ENCODE measurements at places on chromosomes 12 and 14.

DNA sequence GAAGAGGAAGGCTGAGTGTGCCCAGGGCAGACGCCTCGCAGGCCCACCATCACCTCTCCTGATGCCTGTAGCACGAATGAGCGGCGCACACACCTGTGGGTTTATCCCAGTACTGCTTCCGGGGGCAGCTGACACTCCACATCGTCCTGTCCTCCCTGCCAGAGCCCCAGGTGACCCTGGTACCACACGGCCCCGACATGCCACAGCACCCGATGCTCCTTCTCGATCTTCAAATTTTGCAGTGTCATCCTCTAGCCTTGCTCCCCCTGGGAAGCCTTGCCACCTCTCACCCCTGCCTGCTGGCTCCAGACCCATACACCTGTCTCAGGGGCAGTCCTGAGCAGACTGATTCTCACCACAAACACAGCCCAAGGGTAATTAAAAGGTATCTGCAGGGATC is 40.6 kb downstream of the ANO2 start:
- no peak for DNase-seq

DNA sequence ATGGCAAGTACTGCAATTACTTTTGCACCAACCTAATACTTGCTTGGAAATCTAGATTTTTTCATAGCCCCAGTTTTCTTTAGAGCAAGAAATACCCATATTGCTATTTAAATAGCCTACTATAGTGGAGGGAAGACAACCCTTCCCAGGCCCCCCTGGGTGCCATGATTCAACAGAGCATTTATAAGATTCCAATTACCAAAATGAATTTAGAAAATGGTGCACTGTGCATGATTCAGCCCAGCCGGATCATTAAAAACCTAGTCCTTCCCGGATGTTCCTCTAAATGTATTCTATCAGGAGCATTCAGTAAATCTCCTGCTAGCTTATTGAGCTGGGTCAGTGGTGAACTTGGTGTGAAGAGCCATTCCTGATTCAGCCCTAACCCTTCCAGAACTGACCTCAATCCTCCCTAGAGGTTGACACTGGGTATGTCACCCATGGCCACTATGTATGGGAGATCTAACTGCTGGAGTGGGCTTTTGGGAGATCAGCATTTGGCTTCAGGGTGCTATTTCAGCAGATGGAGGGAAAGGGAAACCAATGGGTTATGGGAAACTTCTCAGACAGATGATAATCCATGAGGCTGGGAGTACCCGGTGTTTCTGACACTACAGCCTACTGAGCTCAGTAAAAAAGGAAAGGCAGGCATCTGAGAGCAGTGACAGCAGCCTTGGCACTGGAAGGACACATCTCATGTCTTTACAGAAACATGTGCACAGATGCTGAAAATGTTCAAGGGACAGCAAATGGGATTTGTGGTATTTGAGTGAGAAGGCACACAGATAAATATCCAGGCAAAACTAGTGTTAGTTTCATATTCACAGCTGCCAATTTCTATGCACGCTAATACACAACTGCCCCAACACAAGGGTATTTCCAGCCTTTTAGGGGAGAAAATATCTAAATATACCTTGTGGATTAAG is 258.9 kb downstream of the DPF3 start:
- no peak for DNase-seq

GRCh38 chr14:99619835-99620834 is 16.1 kb upstream of the CCDC85C start:
- DNase-seq: no peak

GRCh38 chr12:54603173-54603814 is 14.8 kb upstream of the PPP1R1A start:
- DNase-seq: peak; percentile 44

- DNase-seq: no peak
Observed at GRCh38 chr14:28361486-28361885, 405.1 kb upstream of the FOXG1 start.

GRCh38 chr12:31120392-31121008 is 46.8 kb downstream of the DDX11 start:
- DNase-seq: no peak

DNA sequence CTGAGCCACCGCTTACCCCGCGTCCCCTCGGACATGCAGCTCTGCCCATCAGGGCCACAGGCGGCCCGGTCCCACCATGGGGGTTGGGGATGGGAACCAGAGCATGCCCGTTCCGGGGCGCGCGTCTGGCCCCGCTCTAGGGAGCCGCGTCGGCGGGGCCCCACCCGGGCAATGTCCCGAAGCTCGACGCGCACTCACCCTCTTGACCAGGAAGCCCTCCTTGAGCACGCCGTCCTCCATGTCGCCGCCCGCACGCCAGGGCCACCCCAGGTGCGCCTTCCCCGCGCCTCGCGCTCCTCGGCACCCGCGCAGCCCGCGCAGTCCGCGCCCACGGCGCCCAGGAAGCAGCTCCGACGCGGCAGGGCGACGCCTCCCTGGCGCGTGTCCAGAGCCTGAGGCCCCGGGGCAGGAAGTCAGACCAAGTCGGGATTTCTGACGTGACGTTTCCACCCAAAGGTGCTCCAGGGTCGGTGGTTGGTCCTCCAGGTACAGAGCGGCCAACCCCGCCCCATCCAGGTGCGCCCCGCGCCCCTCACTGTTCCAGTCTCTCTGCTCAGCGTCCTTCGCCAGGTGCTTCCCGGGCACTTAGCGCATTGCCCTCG is at the start of gene PLEK2:
Gene PLEK2, minus strand, starts transcription at position 346 of the 602 bp plus-strand sequence. Its CDS starts 106 bp downstream, at position 240.
- no peak for DNase-seq

- DNase-seq: no peak
Observed at GRCh38 chr14:93431036-93431670, 414 bp downstream of the UNC79 start.

DNA sequence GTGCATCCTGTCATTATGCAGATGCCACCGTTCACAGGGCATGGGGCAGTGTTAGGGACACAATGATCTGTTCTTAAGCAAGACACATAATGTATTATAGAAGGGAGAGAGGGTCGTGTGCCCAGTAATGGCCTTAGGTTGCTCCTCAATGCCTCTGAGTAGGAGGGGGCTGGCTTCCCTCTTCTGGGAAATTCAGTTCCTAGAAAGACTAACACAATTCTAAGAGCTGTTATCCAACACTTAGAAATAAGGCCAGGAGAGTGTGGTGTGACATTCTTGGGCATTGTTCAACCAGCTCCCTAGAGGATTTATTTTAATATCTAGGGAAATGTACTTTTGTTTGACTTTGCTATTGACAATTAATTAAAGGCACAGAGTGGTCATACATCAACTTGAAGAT is 118.5 kb downstream of the ADCK1 start:
- DNase-seq: no peak

DNA sequence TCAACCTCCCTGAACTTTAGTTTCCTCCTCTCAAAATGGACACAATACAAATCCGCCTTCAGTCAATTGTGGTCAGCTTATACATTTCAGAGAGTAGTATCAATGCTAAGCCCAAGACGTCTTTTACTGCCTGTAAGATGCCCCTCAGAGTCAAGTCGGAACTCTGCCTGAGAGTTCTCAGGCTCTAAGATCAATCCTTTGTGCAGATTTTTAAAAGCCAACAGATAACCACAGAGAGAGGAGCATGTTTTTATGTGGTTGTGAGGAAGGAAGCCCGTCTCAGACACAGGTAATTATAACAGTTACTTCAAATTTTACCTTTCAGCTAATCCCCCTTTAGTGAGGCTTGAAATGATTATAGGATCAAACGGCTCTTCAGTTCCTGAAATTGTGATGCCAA is 91.6 kb downstream of the HELB start:
- no peak for DNase-seq

DNA sequence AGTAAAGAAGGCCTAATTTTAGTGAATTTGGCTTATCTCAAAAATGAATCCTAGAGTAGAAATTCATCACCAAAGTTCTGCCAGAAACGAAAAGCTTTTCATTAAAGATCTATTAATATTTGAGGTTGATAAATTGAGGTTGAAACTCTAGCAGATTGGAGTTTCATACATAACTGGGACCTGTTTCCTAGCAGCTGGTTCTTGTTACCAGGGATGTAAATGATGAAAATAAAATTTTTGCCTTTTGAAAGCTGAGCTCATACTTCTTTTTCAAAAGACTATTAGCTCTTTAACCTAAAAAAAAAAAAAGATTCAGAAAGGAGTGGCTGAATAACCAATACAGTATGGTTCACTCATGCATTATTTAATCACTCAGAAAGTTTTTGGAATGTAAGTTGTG is 98.3 kb downstream of the PTGER2 start:
- no peak for DNase-seq

DNA sequence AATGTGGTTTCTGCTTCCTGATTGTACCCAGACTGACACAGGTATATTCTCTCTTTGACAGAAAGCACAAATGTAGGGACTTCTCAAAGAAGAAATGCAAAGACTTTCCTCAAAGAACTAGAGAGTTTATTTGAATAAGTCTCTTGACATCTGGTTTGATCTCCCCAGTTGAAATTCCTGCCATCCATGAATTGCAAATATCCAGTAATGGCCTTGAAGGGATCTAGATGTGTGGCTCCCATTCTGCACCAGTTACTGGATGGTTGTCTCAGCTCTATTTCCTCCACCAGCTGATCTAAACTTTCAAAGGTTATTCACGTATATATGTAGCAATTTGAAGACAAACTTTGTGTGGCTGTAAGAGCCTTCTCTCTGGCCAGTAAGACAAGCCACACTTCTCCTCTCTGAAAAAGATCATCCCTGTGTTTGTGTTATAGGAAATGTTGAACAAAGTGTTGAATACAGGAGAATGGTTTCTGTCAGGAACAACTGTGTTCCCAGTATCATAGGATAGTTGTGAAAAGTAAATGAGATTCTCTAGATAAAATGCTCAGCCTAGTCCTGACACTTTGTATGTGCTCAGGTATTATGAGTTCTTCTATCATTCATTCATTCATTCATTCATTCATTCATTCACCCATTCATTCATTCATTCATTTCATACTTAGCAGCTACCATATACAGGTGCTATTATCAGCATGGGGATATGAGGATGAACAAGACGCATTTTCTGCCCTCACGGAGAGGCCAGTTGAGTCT is 22.7 kb upstream of the GPRC5A start:
- DNase-seq: no peak

DNA sequence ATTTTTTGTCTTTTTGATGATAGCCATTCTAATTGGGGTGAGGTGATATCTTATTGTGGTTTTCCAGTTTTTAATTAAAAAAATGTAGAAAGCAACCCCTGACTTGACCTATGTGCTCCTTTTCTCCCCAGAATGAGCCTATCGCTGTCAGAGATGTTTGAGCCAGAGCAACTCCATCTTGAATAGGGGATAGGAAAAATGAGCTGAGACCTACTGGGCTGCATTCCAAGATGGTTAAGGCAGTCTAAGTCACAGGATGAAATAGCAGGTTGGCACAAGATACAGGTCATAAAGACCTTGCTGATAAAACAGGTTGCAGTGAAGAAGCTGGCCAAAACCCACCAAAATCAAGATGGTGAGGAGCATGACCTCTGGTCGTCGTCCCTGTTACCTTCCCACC is 13.8 kb downstream of the ERP27 start:
- DNase-seq: no peak

- DNase-seq: no peak
Observed at GRCh38 chr12:121441555-121441954, 41.6 kb downstream of the RNF34 start.

- DNase-seq: no peak
Observed at GRCh38 chr14:102125546-102125945, 14.2 kb upstream of the WDR20 start.

DNA sequence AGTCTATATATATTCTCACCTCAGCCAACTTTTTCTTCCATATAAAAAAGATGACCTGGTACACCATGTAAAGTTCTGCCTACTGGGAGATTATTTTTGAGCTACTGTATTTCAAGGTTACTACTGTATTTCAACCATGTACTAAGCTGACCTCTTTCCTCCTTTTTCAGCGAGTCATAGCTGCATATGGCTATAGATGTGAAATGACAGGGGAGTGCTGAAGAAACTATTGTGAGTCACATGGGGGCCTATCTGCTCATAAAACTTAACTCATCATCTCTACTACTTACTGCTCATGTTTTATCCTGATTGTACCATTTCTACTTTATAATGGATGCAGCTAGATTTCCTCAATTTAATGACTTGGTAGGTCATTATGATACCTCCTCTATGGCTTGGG is 571.4 kb upstream of the ATP2B1 start:
- no peak for DNase-seq

DNA sequence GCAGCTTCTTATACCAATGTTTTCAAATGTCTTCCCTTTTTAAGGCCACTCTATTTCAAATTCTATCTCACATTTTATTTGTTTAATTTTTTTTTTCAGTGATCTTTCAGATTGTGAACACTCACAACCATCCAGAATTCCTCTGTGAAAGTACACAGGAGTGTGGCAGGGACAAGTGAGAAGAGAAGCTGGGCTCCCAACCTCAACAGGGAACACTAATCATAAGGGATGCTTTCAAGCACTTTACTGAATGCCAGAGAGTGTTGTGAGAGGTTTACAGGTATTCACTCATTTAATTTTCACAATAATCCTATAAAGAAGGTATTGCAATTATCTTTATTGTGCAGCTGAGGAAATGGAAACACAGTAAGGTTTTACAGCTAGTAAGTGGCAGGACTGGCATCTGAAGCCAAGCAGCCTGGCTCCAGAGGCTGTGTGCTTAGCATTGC is 60.1 kb upstream of the PYGL start:
- no peak for DNase-seq

- no peak for DNase-seq
Observed at GRCh38 chr14:65989981-65990380, 496.2 kb upstream of the CCDC196 start.

DNA sequence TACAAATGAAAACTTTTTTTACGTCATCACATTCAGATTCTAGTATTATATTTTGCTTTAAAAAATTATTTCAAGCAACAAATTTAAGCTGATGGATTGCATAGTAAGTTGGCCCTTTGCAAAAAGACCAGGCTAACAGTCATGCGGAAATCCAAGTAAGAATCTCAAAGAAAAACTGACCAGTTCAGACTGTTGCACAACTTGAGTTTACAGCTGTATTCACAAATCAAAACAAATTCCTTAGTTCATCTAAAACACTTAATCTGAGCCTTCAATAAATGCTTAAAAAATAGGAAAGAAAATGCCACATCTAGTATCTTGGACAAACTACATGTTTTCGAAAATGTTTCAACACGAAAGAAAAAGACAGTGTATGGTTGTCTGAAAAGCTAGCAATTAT is 847 bp downstream of the CCDC59 start:
- no peak for DNase-seq

- no peak for DNase-seq
Observed at GRCh38 chr12:103317220-103317619, 178.5 kb downstream of the C12orf42 start.

- no peak for DNase-seq
Observed at GRCh38 chr12:123696207-123696606, 15.9 kb upstream of the ATP6V0A2 start.
